Pulmonary artery endothelial cell (primary cell): ENCODE measurements at places on chromosomes 5 and 9.

- no peak for DNase-seq
These were observed 23.9 kb downstream of the ISOC1 start for GRCh38 chr5:129118405-129118804.

- DNase-seq = no peak
These were observed 41.0 kb downstream of the KCNMB1 start for GRCh38 chr5:170348137-170348633.

- no peak for DNase-seq
These were observed 399.4 kb downstream of the ARRDC3 start for GRCh38 chr5:90983711-90984124.

DNA sequence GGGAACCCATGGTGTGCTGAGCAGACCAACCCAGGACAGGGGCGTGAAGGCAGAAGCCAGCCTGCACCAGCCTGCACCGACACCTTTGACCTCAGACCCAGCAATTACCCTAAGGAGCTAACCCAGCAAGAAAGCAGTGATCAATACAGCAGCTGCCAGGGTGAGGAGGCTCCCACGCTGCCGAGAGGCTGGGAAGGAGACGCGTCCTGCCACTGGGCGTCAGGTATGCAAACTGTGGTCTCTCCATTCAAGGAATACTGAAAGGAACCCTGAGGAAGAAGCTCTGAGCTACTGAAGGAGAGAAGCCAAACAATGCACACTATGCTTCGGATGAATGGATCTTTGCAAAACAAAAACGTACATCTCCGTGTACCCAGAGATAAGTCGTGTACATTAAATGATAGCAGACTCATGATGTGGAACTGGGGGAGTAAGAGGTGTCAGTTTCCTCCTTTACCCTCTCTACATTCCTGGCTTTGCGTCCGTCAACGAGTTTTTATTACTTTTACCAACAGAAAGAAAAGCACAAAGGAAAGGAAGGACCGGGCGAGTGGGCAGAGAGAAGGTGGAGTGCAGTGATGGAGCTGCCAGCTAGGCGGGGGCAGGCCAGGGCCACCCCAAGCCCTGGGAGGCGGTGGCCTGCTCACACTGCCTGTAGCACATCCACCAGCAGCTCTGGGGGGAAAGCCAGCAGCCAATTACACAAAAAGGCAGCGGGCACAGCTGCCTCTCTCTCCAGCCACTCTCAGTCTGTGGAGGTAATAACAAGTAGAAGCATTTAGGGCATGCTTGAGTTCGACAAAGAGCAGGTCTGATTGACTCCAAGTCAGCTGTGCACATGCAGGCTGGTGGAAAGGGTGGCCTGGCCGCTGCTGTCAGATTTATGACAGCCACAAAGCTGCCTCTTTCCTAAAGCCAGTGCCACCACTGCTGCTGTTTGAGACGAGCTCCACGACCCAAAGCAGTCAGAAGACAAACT lies 29.3 kb downstream of the RASGEF1C start:
- DNase-seq = no peak

- DNase-seq = no peak
These were observed 102.8 kb upstream of the GNA14 start for GRCh38 chr9:77750981-77751340.
